ENCODE measurements at places on chromosomes 5 and 9.
A peak's percentile ranks its signal among the peaks of the same experiment; 100 is the strongest.

GRCh38 chr5:89324990-89325389, 442.0 kb upstream of the MEF2C start:
- DNase-seq: no peak

- no peak for DNase-seq
Measured at GRCh38 chr9:131943351-131943841, 136.3 kb downstream of the MED27 start.

DNA sequence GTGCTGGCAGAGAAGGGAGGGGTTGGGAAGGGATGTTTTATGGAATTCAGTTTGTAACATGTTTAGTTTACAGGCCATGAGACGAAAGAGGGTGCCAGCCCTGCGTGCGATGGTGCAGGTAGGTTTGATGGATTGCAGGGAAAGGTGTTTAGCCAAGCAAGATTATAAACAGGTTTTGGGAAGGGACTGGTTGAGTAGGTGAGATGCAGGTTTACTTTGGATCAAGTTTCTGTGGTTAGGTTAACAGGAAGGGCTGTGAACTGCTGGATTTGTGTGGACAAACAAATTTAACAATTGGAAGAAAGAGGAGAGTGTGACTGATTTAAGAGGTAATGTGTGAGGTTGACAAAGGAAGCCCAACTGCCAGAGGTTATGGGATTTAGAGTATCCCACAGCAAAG, 32.6 kb upstream of the GPX3 start:
- no peak for DNase-seq

- no peak for DNase-seq
Measured at GRCh38 chr9:33465596-33466564, 7.8 kb downstream of the NOL6 start.

- DNase-seq: peak; percentile 87
Measured at GRCh38 chr9:129752900-129753729, at the start of gene PTGES. Gene PTGES (minus strand): TSS chr9:129753042. CDS start chr9:129753012, 30 bp downstream.

DNA sequence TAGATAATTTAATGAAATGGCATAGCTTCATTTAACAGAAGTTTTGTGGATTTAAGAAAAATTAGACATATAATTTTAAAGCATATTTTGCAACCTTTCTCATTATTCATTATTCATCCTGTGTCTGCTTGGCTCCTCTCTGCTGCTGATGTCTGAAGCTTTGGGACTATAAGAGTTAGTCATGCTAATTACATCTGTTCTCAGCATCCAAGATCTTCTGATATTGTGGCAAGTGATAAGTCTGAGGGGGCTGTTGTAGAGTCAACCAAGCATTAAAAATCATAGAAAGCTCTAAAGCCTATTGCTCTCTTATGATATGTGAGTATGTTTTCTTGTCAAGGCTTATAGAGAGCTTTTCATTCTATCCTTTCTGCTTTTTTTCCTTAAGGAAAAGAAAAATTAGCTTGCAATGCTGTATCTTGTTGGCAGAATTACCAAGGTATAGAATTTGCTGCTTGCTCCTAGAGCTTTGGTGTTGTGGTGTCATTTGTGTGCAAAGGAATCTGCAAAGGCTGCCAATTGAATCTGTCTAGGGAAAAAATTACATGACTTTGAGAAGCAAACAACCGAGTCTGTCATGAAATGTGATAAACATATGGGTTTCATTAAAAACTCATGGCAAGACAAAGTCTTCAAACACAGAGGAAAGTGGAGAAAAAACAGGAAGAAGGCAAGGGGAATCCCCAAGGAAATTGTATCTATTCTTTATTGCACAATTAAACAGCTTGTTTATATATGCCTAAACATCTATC, 156.1 kb upstream of the DAB2 start:
- DNase-seq: no peak

- no peak for DNase-seq
Measured at GRCh38 chr9:92986176-92987119, 39.1 kb downstream of the FGD3 start.

GRCh38 chr5:10090074-10090473, 159.6 kb downstream of the ATPSCKMT start:
- no peak for DNase-seq

- DNase-seq: no peak
Measured at GRCh38 chr9:121216271-121216805, 14.7 kb upstream of the RAB14 start.

- DNase-seq: no peak
Measured at GRCh38 chr5:35098214-35098613, 50.5 kb upstream of the AGXT2 start.

- DNase-seq: no peak
Measured at GRCh38 chr5:66230551-66230950, 86.5 kb downstream of the SREK1 start.

DNA sequence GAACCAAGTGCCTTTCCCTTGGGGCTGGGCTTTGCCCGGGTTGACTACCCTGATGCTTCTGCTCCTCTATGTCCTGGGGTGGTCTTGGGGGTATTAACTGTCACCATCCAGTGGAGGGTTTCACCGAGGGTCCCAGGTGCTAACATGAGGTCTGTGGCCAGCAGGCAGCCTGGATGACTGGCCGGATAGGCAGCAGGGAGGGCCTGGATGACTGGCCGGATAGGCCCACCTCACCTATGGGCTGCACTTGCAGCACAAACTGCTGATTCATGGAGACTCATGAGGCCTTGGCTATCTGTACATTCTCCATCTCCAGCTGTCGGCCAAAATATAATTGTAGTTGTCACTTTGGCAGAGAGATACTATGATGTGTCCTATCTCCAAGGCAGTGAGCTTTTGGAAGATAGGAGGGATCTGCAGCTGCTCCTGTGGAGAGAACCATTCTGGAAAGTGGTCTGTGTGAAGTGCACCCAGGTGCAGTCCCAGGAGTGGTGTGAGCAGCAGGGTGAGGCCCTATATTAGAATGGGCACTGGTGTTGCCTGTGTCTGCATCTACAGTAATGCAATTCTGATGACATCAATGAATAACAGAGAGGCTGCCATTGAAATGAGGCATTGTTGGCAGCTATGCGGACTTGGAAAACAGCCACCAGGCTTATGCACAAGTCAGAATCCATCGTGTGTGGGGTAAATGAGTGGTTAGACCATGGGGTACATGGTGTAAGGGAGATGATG, 26.3 kb upstream of the CDKN2AIPNL start:
- no peak for DNase-seq

DNA sequence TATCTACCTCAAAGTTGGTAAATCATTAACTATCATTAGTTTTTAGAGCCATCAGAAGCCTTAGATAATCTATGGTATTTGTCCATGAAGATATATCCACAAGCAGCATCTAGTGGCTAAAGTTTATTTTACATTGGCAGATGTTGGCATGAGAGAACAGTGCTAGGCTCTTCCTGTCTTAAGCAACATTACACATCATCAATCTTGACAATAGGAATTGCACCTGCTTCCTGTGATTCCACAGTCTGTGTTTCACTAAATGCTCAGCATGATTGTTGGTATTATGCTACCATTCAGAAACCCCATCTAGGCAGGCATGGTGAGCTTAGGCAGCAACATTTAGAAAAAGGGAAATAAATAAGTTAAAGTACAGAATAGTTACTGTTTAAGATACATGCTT, 246.6 kb downstream of the SLCO4C1 start:
- no peak for DNase-seq

- no peak for DNase-seq
Measured at GRCh38 chr5:73434461-73434860, 14.1 kb downstream of the FOXD1 start.

DNA sequence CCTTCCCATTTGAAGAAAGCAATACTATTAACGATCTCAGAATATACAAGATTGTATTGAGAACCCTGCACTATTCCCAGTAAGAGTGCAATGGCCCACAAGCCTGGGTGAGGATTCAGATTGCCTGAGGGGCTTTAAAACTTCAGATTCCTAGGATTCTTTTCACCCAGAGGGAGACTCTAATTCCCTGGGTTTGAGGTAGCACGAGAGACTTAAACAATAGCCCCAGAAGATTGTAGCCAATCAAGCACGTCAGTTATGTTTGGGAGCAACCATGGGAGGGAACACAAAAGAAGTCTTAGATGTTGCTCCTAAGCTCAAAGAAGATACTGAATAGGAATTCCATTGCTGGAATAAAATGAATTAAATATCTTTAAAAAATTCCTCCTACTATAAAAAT, 17.9 kb downstream of the MRPS27 start:
- DNase-seq: no peak

DNA sequence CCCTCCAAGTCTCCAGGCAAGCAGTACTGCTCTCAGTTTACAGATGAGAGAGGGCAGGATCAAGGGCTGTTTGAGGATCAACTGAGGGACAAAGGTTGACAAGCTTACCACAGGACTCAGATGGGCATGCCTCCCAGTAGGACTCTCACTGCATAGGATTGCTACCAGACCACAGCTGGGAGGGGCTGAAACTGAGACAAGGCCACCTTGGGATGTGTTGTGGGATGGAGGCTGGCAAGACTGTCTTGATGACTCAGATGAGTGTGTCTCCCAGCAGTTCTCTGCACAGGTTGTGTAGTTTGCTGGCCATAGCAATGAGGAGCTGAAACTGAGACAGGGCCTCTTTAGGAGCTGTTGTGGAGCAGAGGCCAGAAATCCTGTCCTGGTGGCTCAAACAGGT, 222.2 kb upstream of the IRX1 start:
- DNase-seq: no peak
